ENCODE measurements at places on chromosomes 2 and 18.

DNA sequence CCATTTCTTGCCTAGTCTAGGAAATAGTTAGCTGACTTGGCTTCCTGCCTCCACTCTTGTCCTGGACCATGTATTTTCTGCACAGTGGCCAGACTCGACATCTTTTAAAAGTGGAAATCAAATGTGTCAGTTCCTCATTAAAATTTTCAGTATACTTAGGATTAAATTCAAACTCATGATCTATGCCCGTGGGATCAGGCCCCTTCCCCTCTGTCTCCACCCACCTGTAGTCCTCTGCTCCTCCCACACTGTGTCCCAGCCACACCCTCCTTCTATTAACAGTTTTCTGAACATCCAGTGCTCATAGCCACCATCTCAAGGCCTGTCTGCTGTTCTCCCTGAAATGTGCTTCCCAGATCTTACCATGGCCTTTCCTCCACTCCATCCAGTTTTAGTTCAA is 13.3 kb downstream of the ARHGAP25 start:
- DNase-seq, result no peak

DNA sequence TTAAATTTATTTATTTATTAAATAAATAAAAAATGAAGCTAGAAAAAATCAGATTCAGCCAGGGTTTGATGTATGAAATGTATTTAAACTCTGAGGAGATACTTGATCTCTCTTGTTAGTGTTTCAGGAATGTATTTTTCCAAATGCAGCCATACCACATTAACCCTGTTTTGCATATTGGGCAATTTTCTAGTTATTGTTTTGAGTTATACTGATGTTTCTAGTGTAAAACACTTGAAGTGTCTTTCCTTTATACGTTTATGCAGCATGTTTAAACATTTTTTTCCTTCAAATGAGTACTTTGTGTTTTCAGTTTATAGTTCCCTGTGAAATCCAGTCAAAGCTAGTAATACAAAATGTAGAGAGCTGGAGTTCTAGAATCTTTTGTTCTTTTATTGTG is 69.9 kb downstream of the WDR7 start:
- DNase-seq, result no peak

DNA sequence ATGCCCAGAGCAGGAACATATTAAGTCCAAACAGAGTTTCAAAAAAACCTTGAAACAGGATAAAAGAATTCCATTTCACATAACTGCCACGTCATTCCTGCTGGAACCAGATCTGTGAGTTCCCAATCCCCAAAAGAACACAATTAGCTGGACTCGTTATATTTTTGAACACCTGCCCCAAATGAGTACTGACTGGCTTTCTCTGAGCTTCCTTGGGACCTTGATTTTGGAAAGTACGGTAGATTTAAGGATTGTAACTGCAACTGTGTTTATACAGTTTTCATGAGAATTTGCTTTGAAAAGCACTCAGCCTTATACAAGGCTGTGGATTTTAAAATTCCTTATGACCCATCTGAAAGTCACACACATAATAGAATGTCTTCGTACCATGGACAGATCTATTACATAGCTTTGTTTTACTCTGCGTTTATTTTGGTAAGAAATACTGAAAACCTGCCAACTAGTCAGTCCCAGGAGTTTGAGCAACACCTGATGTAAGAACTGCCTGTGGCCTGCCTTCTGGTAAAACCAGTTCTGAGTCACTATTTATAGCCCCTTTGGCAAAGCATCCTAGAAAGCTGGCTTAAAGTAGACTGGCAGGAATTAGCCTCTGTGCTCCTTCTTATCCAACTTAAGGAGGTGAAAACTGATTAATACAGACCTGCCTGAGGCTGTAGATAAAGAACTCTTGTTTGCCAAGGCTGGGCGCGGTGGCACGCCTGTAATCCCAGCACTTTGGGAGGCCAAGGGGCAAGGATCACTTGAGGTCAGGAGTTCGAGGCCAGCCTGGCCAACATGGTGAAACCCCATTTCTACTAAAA is 48.1 kb downstream of the MERTK start:
- no peak for DNase-seq

- no peak for DNase-seq
Measured at GRCh38 chr18:22337306-22337705, 80.4 kb downstream of the CTAGE1 start.

GRCh38 chr18:27712066-27712465 is 464.9 kb downstream of the CDH2 start:
- no peak for DNase-seq

DNA sequence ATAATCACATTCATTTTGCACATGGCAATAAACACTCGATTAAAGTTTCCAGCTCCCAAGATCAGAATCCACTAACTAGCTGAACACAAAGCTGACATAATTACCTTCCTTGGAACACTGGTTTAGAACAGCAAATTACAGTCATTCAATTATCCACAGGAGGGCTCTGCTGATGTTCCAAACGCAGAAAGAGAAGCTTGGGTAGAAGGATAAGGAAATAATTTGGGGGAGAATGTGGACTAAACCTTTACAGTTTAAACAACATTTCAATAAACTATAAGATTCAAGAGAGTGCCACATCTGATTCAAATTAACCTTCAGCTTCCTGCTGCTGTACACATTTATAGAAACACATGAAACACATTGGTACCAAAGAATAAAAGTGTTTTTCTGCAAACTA is 67.8 kb upstream of the ARL4C start:
- DNase-seq, result no peak

- no peak for DNase-seq
Measured at GRCh38 chr18:46422552-46423055, 234.4 kb downstream of the LOXHD1 start.

- DNase-seq, result no peak
Measured at GRCh38 chr2:127932199-127932876, 46.6 kb upstream of the AMMECR1L start.

GRCh38 chr2:126896471-126896870 is 2.2 kb upstream of the TEX51 start:
- no peak for DNase-seq

DNA sequence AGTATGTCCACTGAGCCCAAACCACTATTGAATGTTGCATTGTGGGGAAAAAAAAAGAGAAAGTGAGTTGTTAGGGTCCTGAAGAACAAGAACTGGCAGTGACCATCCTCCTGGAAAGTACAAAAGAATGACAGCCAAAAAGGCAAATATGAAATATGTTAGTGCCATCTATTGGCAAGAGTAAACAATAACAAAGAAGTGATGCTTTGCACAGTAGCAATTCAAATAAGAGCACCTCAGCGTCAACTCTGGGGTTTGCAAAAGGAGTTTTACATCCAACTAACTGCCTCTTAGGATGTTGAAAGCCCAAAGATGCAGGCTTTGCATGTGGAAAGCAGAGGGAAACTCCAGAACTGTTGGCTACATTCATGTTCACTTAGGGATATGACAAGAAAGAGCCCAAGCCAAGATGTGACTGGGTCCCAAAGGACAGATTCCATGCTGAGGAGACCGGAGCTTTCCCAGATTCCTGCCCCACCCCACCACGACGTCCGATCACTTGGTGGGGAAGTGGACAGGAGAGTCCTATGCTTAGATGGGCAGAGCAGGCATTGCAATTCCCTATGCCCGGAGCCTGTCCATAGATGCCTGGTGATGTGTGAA is 15.6 kb downstream of the TRABD2A start:
- DNase-seq, result no peak

DNA sequence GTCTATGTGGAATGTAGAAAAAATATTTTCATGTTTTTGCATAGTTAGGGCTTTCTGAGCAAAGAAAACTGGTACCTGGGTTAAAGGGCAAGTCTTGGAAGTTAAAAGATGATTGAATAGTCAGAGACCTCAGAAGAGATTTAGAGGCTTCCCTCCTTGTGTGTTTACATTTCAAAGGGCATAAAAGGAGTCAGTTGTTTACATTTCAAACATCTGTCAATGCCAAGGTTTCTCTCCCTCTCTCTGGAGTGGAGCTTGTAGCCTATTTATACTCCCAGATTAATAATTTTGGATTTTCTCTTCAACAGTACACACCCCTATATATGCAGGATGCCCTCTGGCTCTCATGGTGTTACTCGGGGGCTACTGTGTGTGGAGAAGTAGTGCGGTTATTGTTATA is 8.6 kb downstream of the M1AP start:
- no peak for DNase-seq

DNA sequence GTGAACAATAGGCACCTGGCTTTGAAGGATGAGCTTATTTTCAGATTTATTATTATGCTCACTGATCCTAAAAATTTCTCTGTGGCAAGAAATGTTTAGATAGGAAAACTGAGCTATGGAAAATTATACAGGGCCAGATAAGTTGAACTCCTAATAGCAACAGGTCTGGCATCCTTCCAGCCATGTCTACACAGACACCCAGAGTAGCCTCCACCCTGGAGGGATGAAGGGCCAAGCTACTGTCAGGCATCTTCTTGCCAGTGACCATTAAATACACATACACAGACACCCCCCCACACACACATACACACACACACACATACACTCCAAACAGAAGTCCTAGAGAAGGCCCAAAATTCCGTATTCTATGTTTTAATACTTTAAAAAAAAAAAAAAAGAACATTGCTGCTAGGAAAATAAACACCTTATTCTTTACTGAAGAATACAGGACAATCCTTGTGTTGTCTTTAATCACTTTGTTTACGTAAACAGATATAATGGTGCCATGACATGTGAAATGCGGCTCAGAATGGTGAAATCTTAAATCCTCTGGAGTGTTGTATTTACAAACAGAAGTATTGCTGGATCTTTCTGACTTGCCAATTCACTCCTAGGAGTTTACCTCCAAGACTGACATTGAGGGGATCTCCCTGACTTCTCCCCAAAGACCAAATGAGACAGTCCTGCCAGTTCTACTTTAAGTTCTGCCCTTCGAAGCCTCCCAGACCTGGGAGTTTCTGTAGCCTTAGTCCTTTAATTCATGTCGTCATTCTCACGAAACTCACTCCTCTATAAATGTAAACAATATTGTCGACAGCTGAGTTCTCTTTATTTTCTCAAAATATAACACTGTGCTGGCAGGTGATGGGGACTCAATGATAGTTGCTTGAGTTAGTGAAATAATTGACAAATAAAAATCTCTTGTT is 163.1 kb downstream of the ANTXR1 start:
- no peak for DNase-seq

DNA sequence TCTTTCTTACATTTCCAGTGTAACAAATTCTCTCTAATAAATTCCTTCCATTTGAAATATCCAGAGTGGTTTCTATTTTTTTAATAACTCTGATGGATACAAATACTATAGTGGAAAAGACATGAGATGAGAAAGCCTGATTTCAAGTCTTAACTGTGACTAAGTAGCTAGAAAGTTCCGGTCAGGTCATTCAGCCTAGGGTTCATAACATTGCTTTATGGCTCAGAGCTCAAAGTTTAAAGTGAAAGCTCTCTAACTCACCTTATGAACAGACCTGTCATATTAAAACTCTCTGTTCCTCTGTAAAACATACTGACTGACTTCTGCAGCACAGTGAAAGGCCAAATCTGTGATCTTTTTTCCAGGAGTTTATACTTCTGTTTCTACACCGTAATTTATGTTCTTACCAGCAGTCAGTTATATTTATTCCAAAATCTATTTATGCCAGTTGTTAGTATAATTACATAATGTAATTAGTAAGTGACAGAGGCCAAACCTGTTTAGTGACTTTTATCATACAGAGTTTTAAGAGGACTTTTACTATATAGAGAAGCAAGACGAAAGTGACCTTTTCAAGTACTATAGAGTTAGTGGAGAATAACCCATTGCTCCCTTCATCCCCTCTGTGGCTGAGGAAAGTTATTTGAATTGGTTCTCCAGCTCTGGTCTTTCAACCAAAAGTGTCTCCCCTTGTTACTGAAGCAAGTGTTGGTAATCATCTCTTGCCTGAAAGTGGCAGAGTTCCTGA is 118.8 kb upstream of the PDE1A start:
- no peak for DNase-seq

DNA sequence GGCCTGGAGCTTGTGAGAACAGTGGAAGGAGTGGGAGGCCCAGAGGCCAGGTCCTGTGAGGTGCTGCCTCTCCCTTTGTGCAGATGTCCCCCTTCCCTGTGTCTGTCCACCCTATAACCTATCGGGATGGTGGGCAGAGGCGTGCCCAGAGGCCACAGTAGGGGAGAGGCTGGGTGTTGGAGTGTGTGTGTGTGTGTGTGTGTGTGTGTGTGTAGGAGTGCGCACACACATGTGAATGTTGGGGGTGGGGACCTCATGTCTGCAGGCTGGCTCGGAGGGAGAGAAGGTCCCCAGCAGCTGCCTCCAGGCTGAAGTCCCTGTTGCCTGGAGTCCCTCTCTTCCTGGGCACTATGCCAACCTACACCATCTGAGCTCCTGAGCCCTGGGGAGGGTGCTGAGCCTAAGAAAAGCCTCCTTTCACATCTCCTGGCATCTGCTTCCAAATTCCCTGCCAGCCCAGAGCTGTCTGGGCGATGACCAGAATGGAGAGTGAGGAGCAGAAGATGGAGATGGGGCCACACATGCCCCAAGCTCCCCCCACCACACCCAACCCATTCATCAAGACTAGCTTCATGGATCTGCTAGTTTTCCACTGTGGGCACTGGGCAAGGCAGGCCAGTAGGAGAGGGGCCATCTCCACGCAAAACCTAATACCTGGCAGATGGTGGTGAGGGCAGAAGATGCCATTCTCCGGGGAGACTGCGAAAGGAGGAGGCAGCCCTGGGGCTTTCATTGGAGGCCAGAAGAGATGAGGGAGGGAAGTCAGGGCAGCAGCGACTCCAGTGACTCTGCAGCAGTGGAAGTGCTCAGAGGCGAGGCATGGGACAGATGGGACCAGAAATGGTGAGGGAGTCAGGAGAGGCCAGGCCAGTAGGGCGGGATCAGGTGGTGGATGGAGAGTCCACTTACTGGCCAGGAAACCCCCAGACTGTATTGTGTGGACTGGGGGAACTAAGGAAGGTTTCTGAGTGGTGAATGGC is 20.3 kb downstream of the KCNK3 start:
- no peak for DNase-seq

- DNase-seq, result no peak
Measured at GRCh38 chr2:21787941-21788340, 664.2 kb downstream of the TDRD15 start.

GRCh38 chr2:198697218-198697617 is 760.5 kb downstream of the SATB2 start:
- DNase-seq, result no peak

GRCh38 chr2:166491461-166491860 is 2.6 kb downstream of the SCN7A start:
- no peak for DNase-seq

DNA sequence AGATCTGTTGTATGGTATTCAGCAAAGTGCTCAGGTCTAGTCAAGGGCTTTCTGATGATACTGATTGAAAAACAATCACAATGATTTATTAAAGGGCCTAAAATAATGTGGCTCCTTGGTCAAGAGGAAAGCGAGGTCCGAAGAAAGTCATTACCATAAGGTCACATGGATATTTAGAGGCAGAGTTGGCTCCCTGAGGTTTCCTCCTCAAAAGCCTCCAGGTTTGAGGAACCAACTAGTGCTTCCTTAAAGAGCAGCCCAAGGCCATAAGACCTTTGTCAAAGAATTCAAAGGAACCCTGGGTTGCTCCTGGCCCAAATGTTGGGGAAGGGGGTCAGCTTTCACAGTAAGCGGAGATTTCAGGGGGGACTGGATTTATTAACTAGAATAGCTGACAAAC is 280.7 kb upstream of the ATP5MC3 start:
- DNase-seq, result no peak

GRCh38 chr18:48833701-48834412 is 116.9 kb downstream of the SMAD7 start:
- no peak for DNase-seq

- no peak for DNase-seq
Measured at GRCh38 chr2:65165558-65165957, 35.7 kb upstream of the RAB1A start.

GRCh38 chr18:54983041-54983686 is 23.9 kb upstream of the CCDC68 start:
- DNase-seq, result no peak

GRCh38 chr2:16204251-16204650 is 263.9 kb downstream of the MYCN start:
- DNase-seq, result no peak

Data from stimulated activated CD8-positive, alpha-beta memory T cell treated with anti-CD3 and anti-CD28 coated beads, Interleukin-15, amount 100 ng/mL, for 24 hours (primary cell).